ENCODE measurements at places on chromosomes 2 and 18.

DNA sequence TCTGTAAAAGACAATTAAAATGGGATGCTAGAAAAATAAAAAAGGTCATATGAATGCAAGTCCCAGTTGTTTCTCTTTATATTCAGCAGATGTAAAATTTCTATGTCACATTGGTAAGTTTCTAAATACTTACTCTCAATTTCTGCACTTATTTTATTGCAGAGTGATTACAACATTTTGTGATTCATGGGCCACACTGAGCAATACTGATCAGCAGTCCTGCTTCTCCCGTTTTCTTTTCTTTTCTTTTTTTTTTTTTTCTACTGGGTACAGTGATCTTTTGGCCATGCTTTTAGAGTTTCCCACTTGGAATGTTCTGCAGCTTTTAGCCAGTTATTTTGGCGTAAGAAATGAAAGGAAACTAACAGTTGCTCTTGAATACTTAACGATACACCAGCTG is 38.8 kb downstream of the LIMS1 start:
- DNase-seq, result no peak

DNA sequence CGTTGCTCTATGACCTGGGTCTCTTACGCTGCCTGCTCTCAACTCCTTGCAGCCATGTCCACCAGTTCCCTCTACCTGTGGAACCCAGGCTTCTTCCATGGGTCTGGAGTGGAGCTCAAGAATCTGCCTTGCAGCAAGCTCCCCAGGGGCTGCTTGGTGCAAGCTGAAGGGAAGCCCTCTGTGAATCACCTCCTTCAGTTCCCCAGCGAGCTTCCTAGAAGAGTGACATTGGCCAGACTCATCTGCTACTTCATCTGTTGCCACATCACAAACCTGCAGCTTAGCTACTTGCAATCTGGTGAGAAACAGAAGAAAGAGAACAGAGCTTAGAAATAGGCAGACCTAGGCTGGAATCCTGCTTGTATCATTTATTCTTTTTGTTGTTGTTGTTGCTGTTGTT is 9.8 kb upstream of the EFR3B start:
- DNase-seq, result no peak

- DNase-seq, result no peak
Observed at GRCh38 chr2:46563186-46563585, 83.8 kb downstream of the TMEM247 start.

- peak; percentile 26 for DNase-seq
Observed at GRCh38 chr2:235024931-235025773, 73.3 kb downstream of the SH3BP4 start.

DNA sequence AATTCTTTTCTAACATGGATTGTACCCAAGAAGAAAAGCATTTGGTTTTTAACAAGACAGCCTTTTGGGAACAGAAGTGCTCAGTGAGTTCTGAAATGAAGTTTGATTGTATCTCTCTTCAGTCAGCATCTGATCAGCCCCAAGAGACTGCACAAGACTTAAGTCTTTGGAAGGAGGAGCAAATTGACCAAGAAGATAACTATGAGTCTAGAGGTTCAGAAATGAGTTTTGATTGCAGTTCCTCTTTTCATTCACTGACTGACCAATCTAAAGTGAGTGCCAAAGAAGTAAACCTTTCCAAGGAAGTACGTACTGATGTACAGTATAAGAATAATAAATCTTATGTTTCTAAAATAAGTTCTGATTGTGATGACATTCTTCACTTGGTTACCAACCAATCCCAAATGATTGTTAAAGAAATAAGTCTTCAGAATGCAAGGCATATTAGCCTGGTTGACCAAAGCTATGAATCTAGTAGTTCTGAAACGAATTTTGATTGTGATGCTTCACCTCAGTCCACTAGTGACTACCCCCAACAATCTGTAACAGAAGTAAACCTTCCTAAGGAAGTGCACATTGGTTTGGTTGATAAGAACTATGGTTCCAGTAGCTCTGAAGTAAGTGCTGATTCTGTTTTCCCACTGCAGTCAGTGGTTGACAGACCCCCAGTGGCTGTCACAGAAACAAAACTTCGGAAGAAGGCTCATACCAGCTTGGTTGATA is 31.2 kb downstream of the ZDBF2 start:
- no peak for DNase-seq

DNA sequence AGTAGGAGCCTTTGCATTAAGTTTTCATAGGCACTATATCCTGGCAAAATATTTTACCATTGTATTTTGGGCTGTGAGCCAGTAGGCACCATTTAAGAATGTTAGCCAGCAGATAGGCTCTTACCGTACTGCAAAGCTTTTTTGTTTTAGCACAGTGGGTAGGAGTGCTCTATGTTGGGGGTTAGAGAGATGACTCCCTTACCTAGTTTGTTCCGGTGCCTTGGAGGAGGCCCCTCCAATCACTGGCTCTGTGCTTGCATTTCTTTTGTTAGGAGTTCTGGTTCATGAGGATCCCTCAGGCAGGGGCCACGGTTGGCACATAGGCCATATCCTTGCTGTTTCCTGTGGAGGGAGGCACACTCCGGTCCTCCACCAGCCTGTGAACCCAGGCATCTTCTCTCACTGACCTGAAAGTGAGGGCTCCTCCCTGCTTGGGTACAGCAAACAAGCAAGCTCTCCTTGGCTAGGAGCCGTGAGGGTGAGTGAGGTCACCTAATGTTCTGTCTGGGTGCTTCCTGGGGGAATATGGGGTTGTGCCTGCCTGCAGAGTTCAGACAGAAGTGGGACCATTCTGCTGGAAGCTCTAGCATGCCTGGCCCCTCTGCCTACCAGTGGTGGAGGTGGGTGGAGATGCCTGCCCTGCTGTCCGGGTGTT is 29.8 kb downstream of the LTBP1 start:
- no peak for DNase-seq

- no peak for DNase-seq
Observed at GRCh38 chr2:144237830-144238627, 281.9 kb downstream of the ZEB2 start.

GRCh38 chr2:15705839-15706386 is 114.2 kb downstream of the DDX1 start:
- no peak for DNase-seq

- DNase-seq, result peak; percentile 7
Observed at GRCh38 chr2:147331790-147332419, 512.9 kb upstream of the ACVR2A start.

DNA sequence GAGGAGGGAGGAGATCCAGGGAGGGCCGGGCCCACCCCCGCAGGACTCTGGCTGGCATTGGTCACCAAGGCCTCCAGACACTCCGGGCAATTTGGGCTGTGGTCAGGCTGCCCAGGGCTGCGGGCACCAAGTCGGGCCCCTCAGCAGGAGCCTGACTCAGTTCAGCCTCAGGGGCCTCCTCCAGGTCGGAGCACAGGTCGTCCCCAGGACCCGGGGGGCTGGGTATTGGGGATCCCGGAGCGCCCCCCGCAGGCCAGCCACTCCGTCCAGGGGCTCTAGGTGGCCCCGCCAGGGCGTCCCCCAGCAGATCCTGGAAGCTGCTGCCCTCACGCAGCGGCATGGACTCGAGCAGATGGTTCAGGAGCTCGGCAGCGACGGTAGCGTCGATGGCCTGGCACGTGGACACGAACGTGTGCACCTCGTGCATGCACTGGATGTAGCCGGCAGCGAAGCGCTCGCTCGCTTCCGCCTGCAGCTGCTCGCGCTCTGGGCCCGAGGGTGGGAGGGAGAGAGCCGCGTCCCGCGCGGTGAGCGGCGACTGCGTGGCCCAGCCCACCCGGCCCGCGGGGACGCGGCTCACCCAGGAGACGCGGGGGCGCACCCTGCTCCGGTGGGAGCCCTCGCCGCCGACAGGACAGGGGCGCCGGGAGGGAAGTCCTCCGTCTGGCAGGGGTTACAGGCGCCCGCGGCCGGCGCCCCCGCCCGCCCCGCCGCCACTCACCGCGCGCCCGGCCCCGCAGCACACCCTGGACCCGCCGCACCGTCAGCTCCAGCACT is 884 bp downstream of the HES6 start:
- no peak for DNase-seq

GRCh38 chr2:113076954-113077669 is 9.3 kb downstream of the IL1F10 start:
- DNase-seq, result no peak

GRCh38 chr2:199734651-199735050 is 116.3 kb downstream of the FTCDNL1 start:
- DNase-seq, result no peak

DNA sequence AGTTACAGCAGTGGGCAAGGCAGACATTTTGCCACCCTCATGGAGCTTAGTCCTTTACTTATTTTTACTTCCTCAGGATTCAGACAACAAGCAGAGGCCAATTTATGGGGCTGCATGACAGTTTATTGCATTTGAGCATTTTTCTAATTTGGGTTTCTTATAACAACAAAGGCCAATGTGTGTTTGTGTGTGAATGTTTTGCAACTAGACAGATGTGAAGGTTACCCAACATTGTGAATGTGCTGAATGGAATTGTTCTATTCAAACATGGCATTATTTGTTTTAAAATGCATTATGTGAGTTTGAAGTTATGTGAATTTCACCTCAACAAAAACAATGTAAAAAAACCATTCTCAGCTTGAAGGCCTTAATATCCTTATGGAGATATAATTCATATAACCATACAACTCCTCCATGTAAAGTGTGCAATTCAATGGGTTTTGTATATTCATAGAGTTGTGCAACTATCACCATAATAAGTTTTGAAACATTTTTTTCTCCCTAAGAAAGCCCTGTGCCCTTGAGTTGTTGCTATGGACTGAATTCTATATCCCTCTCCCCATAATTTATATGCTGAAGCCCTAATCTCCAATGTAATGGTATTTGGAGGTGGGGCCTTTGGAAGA is 57.3 kb downstream of the CCDC195 start:
- no peak for DNase-seq

- DNase-seq, result no peak
Observed at GRCh38 chr18:48032876-48033789, 102.7 kb upstream of the SMAD2 start.

GRCh38 chr18:11953113-11953512 is 28.2 kb upstream of the IMPA2 start:
- no peak for DNase-seq

DNA sequence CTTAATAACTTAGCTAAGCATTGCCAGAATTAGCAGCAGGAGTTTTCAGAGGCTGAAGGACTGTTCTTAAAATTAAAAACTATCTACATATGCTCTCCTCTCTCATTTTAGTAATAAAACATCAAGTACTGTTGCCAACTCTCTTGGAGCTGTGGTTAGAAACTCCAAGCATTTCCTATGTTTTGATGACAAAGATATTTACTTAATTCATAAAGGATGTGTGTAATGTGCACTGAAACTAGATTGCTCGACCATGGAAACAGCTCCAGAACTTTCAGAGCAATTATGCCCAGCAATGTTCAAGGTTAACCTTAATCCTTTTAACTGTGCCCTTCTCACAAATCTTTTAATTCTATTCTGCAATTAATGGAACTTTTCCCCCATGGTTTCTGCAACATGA is 8.4 kb downstream of the GRP start:
- DNase-seq, result no peak

- DNase-seq, result no peak
Observed at GRCh38 chr18:54881229-54881768, 53.0 kb downstream of the RAB27B start.

- DNase-seq, result peak; percentile 9
Observed at GRCh38 chr18:2223849-2224248, 347.5 kb downstream of the METTL4 start.

DNA sequence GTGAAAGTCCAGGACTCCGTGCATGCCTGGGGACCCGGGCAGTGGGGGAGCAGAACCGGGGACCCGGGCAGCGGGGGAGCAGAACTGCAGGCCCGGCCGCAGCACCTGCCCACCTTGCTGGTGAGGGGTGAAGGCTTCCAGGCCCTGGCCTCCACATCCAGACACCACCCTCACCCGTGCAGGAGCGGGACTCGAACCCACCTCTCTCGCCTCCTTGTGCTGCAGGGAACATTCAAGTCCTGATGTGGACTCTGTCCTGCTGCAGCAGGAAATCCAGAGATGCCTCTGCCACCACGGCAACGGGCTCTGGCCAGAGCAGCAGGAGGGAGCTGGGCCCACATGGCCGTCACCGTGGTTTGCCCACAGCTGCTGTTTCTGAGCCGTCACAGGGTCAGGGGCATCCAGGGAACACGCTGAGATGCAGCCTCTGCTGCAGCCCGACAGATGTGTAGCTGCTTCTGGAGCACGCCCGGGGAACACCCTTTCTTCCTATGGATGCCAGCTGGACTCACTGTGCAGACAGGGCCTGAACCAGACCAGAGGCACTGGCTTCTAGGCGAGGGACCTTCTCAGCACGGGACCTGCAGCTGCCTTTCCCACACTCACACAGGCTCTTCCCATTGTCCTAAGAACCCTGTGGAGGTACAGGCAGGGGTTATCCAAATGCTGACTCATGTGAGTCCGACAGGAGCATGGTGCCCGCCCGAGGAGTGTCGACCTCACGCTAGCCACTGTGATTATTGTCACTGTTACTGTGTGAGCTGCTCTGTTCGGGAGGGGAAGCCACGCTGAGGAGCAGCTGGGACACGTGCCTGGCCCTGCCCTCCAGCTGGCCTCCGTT is 89.2 kb upstream of the CTDP1 start:
- DNase-seq, result no peak

DNA sequence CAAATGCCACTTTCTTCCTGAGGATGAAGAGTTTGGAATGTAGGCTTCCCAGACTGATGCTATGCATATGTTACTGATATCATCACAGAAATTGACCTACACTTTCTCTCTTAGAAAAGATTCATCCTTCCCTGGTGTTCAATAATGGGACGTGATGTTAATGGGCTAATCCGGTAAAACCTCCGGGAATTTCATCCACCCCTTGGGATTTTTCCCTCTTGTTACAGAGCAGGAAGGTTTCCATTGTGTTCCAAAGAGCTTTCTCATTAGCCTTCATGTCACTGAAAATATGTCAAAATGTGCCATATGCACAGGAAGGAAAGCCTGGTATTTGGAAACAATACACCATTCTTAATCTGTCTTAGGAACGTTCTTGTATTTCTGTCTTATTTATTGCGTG is 20.7 kb downstream of the ALPK2 start:
- no peak for DNase-seq

DNA sequence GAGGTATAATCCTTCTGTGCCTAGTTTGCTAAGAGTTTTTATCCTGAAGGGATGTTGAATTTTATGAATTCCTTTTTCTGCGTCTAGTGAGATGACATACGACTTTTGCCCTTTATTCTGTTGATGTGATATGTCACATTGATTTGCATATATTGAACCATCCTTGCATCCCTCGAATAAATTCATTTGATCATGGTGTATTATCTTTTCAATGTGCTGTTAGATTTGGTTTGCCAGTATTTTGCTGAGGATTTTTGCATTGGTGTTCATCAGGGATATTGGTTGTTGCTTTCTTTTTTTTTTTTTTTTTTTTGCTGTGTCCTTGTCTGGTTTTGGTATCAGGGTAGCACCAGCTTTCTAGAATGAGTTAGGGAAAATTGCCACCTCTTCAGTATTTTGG is 9.1 kb downstream of the GCC2 start:
- no peak for DNase-seq

- DNase-seq, result no peak
Observed at GRCh38 chr2:196288006-196288538, 116.7 kb upstream of the STK17B start.

Measured in head of caudate nucleus (tissue), 42 donors.